ENCODE measurements at places on chromosomes 3 and 15.

DNA sequence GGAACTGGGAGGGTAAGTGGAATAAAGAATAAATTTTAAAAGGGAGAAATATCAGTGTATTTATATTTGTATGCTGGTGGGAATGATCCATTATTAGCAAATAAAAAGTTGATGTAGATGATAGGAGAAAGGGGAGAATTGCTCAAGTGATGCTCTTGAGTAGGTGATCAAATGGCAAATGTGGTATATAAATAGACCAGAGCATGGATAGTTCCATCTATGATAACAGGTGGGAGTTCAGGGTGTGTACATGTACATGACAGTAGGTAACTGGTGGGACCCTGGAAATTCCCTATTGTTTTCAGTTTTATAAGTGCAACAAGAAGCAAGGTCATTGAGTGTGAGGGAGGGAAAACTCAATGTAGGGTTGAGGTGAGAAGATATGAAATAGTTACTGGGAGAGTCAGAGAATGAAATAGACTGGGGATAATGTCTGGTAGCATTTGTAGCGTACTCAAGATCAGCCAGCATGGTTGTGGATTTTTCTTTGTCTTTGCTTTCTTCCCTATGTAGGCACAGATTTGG, 31.3 kb upstream of the EBLN2 start:
- DNase-seq, result no peak

- no peak for DNase-seq
These were observed 197.3 kb downstream of the FHIT start for GRCh38 chr3:61053781-61054496.

GRCh38 chr15:85771271-85771670, 23.5 kb downstream of the KLHL25 start:
- no peak for DNase-seq

DNA sequence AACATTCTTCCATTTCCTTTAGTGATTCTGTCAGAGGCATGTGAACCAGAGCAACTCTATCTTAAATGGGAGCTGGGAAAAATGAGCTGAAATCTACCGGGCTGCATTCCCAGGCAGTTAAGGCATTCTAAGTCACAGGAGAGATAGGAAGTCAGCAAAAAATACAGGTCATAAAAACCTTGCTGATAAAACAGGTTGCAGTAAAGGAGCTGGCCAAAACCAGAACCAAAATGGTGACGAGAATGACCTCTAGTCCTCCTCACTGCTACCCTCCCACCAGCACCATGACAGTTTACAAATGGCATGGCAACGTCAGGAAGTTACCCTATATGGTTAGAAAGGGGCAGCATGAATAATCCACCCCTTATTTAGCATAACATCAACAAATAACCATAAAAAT, 66.4 kb downstream of the B3GALNT1 start:
- no peak for DNase-seq

GRCh38 chr3:127216415-127217261, 23.7 kb downstream of the PRR23E start:
- no peak for DNase-seq

DNA sequence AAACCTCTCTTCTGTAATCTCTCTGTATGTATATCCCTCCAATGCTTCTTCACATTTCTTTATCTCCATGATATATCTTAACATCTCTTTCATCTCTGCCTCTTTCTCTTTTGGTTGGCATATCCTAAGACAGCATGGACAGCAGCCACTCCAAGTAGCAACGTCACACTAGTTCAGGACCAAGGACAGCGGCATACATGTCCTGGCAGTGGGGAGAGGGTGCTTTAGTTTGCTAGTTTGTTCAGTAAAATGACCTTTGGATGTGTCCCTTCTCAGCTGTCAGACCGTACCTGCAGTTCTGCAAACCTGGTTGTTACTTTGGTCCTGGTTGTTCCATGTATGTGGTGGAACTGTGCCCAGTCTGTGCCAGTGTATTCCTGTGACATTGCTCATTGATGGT, 225.6 kb upstream of the ROPN1 start:
- DNase-seq, result peak; percentile 61

GRCh38 chr15:34725556-34725955, 29.2 kb downstream of the GJD2 start:
- no peak for DNase-seq

GRCh38 chr15:42858540-42858939, 62.0 kb downstream of the TTBK2 start:
- DNase-seq, result no peak

DNA sequence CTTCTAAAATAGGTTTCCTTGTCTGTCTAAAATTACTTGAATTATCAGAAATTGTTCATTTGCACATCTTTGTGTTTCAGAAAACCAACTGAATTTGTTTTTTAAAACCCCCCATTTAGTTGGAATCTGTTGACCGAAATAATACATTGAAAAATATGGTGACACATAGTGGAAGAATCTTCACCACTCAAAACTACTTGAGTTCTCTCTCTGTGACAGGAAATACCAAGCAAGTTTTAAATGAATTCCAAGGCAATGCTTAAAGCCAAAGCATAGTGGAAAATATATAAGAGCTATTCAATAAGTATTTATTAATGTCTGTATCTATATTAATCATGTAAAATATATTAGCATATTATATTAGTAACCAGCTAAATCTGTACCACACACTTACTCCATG, 224.9 kb upstream of the COL8A1 start:
- peak; percentile 22 for DNase-seq

DNA sequence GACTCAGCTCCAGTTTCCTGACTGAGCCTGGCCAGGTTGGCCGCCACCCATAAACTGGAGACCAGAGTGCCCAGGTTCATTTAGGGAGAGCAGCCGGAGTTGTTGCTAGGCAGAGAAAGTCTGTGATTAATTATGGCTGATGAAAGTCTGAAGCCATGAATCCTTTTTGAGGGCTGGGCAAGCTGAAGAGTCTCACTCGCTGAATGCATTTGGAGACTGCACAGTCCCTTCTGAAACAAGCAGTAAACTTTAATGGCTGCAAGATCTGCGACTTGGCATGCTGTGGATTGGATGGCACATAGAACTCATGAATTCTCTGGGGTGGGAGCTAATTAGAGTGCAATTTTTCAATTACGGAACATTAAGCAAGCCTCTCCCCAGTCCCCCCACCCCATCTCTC, 282.1 kb downstream of the RPLP1 start:
- DNase-seq, result no peak

DNA sequence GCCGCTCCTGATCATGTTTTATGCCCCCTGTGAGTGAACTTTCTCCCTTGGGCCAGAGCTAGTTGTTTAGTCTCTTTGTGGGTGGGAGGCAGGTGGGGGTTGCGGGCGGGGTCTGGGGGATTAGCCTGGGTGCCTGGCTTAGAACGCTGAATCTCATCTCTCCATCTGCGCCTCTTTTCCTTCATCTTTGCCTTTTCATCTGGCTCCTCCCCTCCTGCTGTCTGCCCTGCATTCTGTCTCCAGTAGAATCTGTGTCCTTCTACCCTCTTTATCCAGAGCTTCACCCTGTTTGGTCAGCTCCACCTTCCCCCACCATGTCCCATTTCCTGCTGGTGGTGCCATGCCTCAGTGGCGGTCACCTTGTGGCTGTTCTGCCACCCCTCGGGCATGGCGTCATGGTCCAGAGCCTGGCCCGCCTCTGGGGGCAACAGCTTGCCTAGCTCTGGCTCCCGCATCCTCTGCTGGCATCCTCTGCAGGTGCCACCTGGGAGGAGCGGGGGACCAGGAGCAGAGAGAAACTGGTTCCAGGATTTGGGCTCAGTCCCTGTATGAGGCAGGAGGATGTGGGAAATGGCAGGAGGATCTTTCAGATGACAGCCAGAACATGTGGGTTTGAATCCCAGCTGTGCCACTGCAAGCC, 44.3 kb downstream of the PDIA5 start:
- DNase-seq, result no peak

GRCh38 chr3:79672075-79672474, 95.7 kb downstream of the ROBO1 start:
- no peak for DNase-seq

DNA sequence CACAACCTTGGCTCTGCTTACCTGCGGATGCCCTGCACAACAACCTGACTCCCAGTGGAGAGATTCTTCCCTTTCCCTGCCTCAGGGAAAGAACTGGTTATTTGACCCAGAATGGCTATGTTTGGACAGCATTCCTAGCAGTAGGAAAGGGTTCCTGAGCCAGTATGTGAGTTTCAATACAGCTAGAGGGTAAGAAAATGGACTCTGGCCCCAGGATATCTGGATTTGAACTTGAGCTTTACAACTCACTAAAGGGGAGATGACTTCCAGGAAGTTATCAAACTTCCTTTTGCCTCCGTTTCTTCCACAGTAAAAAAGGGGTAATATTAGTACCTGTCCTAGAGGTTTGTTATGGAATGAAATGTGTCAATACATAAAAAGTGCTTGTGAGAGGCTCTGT, 28.1 kb upstream of the PLSCR4 start:
- no peak for DNase-seq

DNA sequence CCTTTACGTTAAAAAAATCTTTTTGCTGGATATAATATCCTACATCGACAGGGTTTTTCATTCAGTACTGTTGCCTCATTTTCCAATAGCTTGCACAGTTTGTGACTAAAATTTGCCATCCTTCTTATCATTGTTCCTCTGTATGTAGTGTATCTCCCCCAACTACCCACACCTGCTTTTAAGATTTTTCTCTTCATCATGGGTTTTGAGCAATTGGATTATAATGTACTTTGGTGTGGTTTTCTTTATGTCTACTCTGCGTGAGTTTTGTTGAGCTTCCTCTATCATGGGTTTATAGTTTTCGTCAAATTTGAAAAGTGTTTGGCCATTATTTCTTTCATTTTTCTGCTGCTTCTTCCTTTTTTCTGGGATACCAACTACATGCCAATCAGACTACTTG, 39.6 kb upstream of the MEF2A start:
- DNase-seq, result no peak

DNA sequence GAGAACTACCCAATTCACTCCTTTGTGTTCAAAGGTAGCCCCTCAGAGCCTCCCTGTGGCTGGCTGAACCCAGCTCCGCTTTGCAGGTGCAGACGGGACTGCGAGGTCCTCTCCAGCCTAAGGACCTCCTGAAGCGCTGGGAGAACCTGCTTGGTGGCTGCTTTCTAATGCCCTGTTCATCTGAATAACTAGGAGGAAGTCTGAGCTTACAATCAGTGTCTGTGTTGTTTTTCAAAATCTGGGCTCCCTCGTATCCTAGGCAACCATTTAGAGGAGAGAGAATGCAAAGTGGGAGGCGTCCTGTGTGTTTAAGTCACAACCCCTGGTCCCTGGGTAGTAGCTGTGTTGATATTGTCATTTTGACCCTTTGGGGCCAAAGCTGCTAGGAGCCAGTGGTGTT, 99.9 kb downstream of the GABRG3 start:
- DNase-seq, result no peak

DNA sequence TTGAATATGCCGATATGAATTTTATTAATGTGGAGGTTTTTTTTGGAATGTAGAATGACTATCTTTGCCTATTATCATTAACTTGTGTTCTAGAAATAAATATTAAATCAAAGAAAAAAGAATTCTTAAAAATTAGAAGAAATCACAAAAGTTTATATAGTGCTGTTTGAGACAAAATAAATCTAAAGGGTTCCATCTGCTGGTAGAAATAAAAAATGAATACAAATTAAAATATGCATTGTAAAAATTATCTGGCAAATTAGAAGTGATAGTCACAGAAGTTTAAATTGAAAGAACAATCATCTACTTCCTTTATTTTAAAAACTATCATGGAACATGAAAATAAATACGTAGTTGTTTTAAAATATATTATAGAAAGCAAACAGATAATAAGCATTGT, 22.7 kb upstream of the ZBTB20 start:
- DNase-seq, result no peak

All from AG08396 (cell line).